Hematopoietic multipotent progenitor cell treated with erythropoietin and hydrocortisone succinate and interleukin-3 and kit ligand, for 4 days (in vitro differentiated cells): ENCODE measurements at places on chromosomes 3 and 15.

- no peak for DNase-seq
These were observed 370.1 kb upstream of the ONECUT1 start for GRCh38 chr15:53160092-53160704.

DNA sequence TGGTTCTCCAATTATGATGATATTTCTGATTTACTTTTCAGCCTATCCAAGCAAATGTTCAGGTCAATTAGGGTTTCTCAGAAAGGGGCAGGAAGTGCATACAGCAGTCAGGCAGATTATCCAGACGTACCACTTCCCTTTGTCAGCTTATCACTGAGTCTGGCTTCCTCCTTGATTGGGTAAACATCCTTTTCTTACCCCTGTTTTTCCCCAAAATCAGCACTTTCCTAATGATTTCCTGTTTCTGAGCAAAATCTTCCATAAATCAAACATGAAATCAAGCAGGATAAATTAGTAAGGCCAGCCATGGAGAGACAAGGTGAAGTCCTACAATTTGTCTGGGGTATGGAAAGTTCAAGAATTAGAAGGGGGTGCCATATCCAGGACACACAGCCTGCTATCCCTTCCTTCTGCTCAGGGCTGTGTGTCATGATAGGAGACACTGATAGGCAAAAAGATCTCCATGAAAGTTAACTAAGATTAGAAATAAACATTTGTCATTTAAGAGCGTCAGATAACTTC lies 29.0 kb downstream of the ADIPOQ start:
- DNase-seq = peak; percentile 68

DNA sequence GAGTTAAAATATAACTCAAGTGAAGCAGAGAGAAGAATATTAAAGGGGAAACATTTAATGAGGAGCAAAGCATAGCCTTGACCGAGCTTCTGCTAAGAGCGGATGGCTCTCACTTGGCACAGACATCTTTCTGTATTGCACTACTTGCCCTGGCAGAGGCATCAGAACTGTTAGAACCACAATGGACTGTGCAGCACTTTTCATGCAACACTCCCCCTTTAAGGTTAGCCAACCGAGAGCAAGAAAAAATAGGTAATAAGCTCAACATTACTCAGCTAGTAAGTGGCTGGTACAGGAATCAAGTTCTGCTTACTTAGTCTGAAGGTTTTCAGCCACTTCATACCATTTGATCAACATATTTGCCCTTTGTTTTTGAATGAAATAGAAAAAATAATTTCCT lies 33.7 kb downstream of the CRTC3 start:
- DNase-seq = no peak

- DNase-seq = no peak
These were observed 268.7 kb downstream of the BBX start for GRCh38 chr3:107791450-107791849.

DNA sequence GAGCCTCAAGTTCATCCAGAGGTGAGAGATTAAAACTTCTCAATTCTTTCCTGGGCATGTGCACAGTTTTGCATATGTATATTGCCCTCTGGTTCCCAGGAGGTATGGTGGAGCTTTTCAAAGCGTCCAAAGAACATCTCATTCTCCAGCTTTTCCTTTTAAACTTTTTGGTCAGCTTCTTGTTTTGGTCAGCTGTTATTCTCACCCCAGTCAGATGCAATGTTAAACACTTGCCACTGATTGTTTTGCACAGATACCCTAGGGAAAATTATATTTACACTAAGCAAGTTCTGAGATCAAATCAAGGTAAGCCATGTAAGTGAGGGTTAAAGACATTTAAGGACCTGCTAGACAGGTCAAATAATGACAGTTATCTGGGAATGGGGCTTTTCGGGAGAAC lies 261.3 kb downstream of the EDEM1 start:
- DNase-seq = no peak

GRCh38 chr15:65213241-65213640 lies 2.0 kb upstream of the CILP start:
- DNase-seq = no peak

DNA sequence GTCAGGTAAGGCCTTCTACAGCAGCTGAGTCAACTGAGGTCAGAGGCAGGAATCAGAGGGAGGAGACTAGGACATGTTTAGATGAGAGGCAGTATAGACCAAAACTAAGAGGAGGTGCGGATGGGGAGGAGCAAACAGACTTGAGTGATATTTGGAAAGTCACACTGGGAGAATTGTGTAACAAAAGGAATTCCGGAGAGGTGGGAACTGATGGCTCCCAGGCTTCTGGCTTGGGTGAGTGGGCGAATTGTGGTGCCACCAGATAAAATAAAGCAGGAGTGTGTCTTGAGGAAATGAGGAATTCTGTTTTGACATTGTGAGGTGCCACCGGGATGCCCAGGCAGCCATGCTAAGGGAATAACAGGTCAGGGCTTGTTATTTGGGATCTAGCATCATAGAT lies 3.3 kb upstream of the TM6SF1 start:
- DNase-seq = no peak

DNA sequence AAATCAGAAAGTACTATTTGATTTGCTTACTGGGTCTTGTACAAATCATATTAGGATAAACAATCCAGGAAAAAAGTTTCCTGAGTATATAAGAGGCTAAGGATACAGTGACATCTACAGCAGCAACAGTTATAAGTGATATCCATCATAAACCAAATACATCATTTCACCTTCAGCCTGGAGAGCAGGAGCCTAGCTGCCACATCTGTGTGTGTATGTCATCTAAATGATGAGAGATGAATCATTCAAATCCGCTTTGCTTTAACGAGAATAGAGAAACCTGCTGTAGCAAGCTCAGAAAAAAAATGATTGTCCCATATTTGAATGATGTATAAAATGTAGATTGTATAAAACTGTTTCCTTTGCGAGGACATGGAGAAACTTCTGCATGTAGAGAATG lies 841.4 kb downstream of the SI start:
- DNase-seq = no peak

- DNase-seq = no peak
These were observed 3.3 kb downstream of the ARRDC4 start for GRCh38 chr15:97963779-97964178.

- no peak for DNase-seq
These were observed 24.2 kb downstream of the CPN2 start for GRCh38 chr3:194326968-194327217.
